ENCODE measurements at places on chromosomes 4 and X.

DNA sequence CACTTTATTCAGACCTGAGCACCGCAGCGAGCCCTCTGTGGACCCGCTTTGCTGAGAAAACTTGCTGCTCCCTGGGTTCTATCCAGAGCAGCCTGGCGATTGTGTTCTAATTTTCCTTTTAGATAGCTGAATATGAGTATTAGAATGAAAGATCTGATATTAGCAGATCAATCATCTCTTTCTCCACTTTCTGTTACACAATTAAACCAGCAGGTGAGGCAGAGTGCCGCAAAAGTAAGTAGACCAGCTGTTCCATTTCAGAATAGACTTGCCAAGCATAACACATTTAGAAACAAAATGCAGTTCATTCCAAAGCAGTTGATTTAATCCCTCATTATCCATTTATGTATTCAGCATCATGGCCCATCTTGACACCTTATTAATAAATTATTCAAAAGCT is 58.6 kb downstream of the PALLD start:
- no peak for DNase-seq

DNA sequence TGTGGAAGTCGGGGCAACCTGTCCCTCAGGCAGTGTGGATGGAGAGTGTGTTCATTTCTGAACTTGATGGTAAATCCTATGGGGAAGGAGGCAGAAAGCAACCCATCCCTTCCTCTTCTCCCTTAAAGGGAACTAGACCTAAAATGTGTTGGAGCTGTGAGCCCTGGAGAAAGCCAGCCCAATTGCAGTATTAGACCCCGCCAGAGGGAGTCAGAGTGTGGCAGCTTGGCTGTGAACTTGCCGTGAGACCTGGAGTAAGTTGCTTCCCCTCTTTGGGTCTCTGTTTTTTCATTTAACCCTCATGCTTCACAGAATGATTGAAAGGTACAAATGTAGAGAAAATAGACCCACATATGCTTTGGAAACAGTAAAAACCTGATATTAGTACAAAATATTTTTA is 108.7 kb upstream of the PAK3 start:
- DNase-seq: no peak

- no peak for DNase-seq
Observed at GRCh38 chr4:158788516-158788915, 19.7 kb downstream of the FNIP2 start.

GRCh38 chr4:156499684-156500083 is 471.9 kb downstream of the PDGFC start:
- DNase-seq: no peak

DNA sequence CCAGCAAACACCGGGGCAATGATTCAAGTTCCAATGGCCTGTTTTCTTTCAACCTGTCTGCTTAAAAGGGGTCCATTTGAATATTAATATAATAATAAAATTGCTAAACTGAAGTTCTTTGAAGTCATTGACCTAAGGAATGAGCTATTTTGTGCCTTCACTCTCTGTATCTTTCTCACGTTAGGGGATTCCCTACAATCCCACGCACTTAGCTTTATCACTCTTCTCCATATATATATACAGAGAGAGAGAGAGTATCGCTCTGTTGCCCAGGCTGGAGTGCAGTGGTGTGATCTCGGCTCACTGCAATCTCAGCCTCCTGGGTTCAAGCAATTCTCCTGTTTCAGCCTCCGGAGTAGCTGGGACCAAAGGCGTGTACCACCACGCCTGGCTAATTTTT is 83.9 kb upstream of the NWD2 start:
- DNase-seq: no peak

- no peak for DNase-seq
Observed at GRCh38 chr4:38091636-38092035, 131.4 kb downstream of the PTTG2 start.

- DNase-seq: no peak
Observed at GRCh38 chrX:23745786-23746185, 2.7 kb upstream of the ACOT9 start.

DNA sequence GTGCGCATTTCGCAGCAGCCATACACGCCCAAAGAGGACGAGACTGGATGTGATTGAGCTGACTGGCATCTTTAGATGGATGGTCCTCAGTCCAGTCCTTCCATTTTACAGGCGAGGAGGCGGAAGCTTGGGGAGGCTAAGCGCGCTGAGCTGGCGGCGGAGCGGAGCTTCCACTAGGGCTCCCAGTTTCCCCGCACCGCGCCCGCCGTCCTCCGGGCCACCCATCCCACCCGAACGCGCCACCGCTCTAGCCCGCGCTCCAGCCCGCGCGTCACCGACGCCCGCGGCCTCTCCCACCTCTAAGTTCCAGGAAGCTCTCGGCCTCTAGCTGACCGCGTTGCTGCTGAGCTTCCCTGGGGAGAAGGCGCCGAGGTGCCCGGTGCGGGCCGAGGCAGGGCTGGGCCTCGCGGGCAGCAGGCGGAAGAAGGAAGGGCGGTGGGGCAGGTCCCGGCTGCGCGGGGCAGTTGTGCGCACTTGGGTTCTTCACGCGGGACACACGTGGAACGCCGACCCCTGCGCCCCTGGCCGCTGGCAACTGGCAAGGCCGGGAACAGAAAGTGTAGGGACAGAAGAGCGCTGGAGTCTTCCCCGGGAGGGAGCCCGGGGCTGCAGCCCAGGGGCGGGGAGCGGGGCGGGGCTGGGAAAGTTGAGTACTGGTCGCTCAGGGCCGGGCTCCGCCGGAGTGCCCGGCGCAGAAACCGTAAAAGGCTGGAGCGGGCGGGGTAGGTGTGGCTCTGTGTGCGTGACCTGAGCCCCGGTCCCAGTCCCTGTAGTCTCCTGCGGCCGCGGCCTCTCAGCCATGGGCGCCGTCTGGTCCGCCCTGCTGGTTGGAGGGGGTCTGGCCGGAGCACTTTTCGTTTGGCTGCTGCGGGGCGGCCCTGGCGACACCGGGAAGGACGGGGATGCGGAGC is at the start of gene STBD1:
STBD1 (plus strand) TSS at position 763 of the 911 bp plus-strand sequence; CDS start at position 800, 37 bp downstream.
- no peak for DNase-seq

DNA sequence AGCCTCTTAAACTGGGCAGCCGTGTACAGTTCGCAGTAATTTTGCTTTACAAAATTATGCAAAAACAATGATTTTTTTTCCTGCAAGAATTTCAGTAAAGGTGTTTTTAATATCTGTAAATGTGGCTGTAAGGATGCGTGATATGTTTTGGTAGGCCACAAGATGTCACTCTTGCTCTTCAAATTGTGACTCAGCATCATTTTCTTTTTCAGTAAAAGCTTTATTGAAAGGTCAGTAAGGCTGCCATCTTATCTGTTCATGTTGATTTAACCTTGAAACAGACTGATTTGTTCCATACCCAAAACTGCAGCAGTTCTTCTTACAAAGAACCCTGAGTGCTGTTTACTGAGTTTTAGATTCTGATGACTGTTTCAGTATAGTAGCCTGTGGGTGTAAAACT is 39.9 kb downstream of the TXLNG start:
- no peak for DNase-seq

DNA sequence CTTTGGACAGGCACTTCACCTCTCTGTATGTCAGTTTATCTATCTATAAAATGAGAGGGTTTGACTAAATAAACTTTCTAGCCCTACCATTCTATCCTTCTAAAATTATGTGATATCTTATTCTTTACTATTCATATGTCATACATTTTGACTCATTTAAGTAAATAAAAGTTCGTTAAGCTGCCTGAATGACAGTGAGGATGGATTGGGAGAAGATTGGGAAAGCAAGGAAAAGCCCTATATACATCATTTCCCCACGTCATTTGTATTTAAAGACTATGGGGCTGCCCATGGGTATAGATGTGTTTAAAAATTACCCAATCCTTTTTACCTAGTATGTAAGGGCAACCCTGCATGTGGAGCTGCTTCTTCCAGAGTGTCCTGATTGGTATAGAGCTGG is 5.3 kb downstream of the SLC16A2 start:
- no peak for DNase-seq

DNA sequence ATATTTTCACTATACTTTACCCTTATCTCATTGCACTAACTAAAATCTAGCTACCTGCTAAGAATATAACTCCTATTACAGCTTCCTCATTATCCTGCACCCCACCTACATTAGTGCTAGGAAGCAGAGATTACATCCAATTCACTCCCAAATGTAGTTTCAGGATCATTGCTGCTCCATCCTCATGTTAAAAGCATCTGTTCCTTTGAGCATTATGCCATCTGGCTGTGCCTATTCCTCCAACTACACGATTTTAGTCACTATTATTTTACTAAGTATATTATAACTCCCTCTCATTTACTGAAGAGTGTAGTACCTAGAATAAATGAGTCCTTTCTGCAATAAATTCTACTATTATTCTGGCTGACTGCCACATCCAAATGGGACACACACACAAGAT is 1586.9 kb downstream of the TECRL start:
- DNase-seq: no peak

DNA sequence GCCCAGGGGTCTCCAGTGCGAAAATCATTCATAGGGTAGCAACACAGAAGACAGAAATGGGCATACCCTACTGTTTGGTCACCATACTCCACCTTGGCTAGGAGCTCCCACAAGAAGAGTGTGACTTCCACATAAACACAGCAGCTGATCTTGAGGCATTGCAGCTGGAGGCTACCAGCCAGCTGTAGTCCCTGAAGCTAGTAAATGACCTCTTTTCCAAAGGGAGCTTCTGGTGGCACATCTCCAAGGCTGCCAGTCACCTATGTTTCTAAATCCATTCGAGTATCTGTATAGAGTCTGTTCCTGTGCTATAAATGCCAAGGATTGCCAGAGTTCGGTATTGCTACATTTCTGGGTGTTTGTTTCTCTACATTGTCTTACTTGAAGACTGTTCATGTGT is 21.3 kb upstream of the PNPLA4 start:
- DNase-seq: no peak

DNA sequence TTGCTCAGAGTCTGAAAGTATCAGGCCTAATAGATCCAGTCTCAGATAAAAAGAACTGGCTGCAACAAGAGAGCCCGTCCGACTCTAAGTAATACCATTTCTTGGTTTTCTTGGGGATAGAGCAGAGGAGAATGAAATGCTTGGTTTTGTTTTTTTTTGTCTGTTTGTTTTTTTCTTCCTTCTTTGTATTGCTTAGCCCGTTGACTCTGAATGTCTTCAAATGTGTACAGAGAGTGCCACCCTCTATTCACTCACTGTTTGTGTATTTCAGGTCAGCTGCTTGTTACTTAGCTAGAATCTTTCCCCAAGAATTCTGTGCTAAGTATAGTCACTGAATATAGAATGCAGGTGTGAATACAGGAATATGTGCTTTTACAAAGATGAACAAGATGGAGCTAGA is 5.7 kb upstream of the TMEM156 start:
- DNase-seq: no peak

- no peak for DNase-seq
Observed at GRCh38 chr4:142706381-142706780, 139.7 kb downstream of the INPP4B start.

All from activated T-helper 1 cell treated with anti-CD3 and anti-CD28 coated beads, Interleukin-2, amount 50 U/mL, for 16 hours (primary cell).